Stromal cell of bone marrow (primary cell): ENCODE measurements at places on chromosomes 16 and 17.

GRCh38 chr17:4148611-4149308 lies 5.8 kb downstream of the CYB5D2 start:
- DNase-seq, result no peak

GRCh38 chr16:6132121-6132520 lies 1034.5 kb upstream of the EEF2KMT start:
- no peak for DNase-seq

GRCh38 chr16:87086575-87086974 lies 230.6 kb downstream of the C16orf95 start:
- peak; percentile 74 for DNase-seq

GRCh38 chr17:73586275-73586832 lies 57.9 kb downstream of the SDK2 start:
- DNase-seq, result no peak

DNA sequence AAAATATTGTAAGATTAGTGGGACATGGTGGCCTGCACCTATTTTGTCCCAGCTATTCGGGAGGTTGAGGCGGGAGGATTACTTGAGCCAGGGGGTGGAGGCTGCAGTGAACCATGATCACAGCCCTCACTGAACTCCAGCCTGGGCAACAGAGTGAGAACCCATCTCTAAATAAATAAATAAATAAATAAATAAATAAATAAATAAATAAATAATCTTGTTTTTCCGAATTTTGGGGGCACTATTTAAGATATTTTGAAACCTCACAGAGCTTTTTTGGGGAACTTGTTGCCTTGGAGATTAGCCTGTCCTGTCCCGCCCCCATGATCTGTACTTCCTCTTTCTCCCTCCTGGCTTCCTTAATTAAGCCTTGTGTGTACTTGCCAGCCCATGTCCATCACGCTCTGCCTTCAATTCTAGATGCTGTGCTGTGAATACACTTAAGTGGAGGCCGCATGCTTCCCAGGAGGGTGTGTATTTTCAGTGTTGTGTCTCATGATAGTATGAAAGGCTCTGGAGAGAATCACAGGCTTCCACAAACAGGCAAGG lies 4.4 kb downstream of the LGALS9 start:
- no peak for DNase-seq

DNA sequence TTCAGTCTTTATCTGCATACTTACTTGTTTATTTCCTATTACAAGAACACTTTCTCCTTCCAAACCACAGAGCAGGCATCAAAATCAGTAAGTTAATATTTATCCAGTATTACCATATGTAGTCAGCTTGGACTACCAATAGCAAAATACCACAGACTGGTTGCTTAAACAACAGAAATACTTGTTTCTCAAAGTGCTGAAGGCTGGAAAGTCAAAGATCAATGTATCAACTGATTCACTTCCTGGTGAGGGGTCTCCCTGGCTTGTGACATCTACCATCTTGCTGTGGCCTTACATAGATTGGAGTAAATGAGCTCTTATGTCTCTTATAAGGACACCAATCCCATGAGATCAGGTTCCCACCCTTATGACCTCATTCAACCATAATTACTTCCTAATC lies 2.6 kb downstream of the STXBP4 start:
- DNase-seq, result no peak

- DNase-seq, result no peak
Observed at GRCh38 chr17:27895940-27896535, 2.9 kb upstream of the LYRM9 start.

DNA sequence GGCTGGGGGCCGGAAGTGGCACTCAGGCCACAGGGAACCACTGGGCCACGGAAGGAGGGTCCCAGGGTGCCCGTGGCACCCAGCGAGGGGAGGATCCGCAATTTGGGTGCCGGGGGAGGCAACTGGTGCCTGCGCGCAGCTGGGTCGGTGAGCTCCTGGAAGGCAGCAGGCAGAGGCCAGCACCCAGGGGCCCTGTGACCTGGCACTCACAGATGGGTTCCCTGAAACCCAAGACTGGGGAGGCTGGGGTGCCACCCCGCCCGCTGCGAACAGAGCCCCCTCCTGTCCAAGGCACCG lies 663 bp downstream of the SSTR5 start:
- DNase-seq, result no peak

GRCh38 chr17:6435968-6436367 lies 1.0 kb upstream of the AIPL1 start:
- peak; percentile 41 for DNase-seq

DNA sequence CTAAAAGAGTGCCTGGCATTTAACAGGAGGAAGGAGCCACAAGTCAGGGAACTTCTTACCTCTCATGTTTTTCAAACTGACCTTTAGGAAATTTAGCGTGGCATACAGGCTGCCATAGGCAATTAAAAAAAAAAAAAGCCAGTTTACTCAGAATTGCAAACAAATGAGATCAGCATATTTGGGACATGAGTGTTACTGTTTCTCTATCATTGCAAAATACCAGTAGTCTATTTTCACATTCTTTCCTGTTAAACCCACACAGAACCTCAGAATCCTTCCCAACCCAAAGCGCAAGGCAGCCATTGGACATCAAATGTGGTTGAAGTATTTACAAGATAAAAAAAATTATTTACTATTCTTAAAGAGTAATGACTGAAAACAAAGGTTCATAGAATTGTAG lies 366.4 kb upstream of the DYNLRB2 start:
- DNase-seq, result no peak

- no peak for DNase-seq
Observed at GRCh38 chr17:9018726-9019125, 2.6 kb upstream of the NTN1 start.

DNA sequence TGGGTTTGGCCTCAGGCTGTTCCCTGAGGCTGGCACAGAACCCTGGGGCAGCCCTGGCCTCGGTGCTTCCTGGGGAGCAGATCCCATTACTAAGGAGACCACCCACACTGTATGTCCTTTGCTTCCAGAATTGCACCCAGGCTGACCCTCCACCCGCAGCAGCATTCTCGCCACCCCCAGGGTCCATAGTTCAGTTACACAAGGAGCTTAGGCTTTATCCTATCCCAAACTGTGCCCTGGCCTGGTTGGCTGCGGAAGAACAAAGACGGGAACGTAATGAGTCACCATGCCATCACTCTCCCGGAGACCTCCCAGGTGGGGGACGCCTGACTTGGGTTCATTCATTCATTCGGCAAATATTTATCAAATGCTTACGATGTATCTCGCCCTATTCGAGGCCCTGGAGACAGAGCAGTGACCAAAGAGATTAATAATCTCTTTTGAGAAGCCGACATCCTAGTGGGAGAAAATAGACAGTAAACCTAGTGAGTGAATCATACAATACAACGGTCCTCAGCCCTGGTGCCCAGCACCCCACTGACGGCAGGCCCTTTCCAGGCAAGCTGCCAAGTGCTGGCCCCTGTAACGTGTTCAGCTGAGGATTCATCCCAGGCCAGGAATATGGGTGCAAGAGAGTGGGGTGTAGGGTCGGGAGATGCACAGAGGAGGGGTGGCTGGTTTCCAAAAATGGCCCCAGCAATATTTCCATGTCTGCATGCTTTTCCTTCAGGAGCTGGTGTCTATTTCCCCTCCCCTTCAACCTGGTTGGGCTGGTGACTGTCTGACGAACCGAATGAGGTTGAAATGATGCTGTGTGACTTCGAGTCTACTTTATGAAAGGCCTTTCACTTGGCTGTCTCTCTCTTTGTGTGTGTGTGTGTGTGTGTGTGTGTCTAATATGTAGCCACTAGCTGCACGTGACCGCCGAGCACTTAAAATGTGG lies 134.2 kb downstream of the MGAT5B start:
- DNase-seq, result no peak

DNA sequence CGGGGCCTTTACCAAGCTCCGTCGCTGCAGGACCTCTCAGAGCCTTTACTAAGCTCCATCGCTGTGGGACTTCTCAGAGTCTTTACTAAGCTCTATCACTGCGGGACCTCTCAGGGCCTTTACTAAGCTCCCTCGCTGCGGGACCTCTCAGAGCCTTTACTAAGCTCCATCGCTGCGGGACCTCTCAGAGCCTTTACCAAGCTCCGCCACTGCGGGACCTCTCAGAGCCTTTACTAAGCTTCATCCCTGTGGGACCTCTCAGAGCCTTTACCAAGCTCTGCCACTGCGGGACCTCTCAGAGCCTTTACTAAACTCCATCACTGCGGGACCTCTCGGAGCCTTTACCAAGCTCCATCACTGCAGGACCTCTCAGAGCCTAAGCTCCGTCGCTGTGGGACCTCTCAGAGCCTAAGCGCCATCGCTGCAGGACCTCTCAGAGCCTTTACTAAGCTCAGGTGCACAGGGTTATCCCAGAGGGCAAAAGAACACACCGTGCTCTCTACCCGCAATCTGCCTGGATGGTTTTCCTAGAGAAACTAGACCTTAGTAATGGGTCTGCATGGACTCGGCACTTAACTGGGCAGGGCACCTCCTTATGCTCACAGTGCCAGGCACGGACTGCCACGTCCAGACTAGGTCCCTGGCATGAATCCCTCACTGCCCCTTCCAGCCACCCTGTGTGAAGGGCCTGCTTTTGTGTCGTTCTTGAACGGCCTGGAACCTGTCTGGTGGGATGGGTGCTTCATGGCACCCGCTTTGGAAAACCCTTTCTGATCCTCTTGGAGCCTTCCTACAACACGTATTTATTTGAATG lies 69.2 kb upstream of the DOC2B start:
- DNase-seq, result no peak

GRCh38 chr16:23398987-23399805 lies 53.8 kb downstream of the COG7 start:
- DNase-seq, result no peak

- no peak for DNase-seq
Observed at GRCh38 chr16:81785138-81785924, 6.2 kb downstream of the PLCG2 start.

DNA sequence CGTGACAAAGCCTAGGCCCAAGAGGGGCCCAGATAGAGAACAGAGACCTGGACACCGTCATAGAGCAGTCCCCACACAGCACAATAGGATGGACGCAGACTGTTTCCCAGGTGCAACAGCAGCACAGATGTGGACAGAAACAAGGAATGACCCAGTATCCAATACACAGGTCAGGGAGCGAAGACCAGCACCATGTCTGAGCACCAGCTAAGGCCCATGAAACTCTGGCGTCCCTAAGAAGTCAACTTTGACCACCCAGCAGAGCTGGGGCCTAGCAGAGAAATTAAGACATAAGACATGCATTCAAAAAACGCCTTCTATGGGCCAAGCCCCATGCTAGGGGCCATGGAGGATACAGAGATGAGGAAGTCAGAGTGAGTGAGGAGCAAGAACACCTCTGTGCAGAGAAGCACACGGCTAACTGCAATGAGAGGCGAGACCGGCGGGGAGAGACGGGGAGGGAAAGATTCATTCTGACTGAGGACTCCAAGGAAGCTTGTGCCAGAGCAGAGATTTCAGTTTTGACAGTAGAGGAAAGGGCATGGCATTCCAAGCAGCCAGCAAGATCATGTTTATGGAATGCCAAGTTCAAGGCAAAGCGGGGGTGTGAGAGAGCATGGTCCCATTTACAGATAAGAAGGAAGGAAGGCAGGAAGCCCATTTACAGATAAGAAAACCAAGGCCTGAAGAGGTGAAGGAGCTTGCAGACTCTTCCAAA lies 50.8 kb downstream of the PITPNM3 start:
- DNase-seq, result no peak

DNA sequence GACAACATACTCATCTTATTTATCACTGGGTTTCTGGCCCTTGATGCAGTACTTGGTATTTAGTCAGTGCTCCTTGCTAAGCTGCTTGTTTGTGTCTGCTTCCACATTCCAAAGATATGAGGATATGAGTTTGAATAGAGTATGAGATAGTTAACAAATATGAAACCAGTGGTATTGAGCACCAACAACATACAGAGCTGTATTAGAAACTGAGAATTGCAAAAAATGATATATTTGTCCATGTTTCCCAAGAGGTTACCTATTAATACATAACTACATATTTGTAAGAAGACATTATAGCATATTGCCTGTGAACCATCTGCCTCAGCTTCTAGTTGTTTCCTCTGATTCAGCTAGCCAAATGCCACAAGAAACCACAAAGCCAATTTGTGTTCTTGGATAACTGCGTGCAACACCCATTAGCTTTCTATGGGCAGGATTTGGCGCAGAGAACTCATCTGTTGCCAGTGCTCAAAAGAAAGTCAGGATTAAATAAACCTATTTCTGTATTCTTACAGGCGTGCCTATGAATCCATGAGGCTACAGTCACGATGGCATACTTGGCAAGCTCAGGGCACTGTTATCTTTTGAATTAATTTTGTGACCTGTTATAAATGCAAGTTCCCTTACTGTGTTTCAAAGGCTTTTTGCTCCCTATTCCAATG lies 194.4 kb downstream of the MAP2K6 start:
- DNase-seq, result peak; percentile 89
